ENCODE measurements at places on chromosomes 11 and 22. TPM values are rescaled to one million over a fixed set of nuclear protein-coding genes. Genes with fewer than 3 reads are reported as not detected.

The MICAL2 gene
- 30.9 TPM for total RNA-seq

DNA sequence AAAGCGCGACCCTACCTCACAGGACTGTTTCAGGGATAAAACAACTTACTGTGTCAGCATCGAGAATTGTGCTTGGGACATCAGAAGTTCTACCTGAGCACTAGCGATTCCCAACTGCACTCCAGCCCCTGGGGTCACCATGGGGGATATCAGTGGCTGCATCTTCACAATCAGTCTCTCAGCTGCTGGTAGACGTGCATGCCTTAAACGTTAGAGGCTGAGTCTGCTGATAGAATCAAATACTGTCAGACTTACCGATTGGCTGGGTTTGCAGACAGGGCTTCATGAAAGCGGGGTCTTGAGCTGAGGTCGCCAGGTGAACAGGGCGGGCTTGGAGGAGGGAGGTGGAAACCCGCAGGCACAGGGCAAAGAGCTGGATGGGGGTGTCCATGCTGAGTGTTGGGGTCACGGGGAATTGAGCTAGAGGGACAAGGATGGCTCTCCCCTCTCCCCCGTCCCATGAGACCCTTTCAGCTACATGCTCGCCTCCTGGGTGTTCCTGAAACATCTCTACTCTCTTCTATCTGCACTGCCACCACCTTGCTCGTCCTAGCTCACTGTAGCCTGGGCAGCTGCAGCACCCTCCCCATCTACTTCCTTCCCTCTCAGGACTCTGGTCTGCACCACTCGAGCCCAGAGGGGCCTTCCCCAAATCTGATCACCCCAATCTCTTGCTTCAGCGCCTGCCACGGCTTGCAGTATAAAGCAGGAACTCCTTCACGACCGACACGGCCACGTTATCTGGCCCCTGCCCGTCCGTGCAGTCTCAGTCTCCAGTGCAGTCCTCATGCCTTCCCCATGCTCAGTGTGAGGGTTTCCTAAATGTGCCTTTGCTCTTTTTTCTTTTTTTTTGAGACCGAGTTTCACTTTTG lies 43.5 kb downstream of the ST14 start:
- H3K27me3 ChIP-seq, result no peaks in the 10 kb centered on the region
- no peak for DNase-seq
- H3K4me1 ChIP-seq, result no peaks in the 10 kb centered on the region
- no peak overlapping the region for H3K27ac ChIP-seq
- no peak overlapping the region for H3K4me3 ChIP-seq

The OR52I2 gene
- not detected for total RNA-seq

GRCh38 chr11:61779666-61780525 lies 12.5 kb downstream of the TMEM258 start:
- H3K4me3 ChIP-seq, result no peak overlapping the region
- no peaks in the 10 kb centered on the region for H3K4me1 ChIP-seq
- H3K27me3 ChIP-seq, result no peaks in the 10 kb centered on the region
- no peak overlapping the region for H3K27ac ChIP-seq
- no peaks in the 10 kb centered on the region for H3K36me3 ChIP-seq
- DNase-seq, result no peak

DNA sequence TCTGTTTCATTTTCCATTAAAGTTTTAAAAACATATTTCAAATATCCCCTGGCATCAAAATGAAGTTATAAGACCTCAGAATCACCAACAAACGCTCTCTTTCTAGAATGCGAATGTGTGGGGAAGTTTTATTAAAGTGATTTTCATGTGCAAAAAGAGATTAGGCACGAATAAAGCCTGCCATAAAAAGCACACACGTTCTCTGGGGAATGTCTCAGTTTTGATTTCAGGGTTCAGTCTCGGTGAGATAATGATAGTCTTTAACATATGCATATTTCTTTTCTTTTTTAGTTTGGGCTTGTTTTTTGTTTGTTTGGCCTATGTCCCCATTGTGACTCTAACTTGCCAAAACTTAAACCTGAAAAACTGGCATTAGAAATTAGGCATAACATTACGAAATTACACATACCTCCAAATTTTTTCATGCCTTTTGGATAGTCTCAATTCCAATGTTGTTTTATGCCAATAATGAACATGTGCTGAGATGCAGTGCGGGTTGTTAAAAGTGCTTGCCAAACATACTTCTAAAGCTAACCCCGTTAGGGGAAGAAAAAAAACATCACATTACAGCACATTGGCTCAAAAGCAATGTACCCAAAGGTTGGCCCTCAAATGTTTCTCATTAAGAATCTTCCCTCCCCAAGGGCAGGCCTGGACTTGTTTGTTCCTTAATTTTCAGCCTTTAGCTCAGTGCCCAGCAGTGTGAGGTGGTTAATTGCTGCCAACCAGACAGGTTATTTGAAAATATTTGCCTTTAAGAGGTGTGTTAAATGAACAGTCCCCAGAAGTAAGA lies 33.2 kb upstream of the FBLN1 start:
- no peaks in the 10 kb centered on the region for H3K27me3 ChIP-seq
- peak overlapping the region; percentile 70 for H3K27ac ChIP-seq
- H3K36me3 ChIP-seq, result no peaks in the 10 kb centered on the region
- H3K4me1 ChIP-seq, result peaks cover 9% of the 10 kb centered on the region
- no peak overlapping the region for H3K4me3 ChIP-seq

- H3K4me1 ChIP-seq, result no peaks in the 10 kb centered on the region
- no peaks in the 10 kb centered on the region for H3K27me3 ChIP-seq
- H3K27ac ChIP-seq, result no peak overlapping the region
- DNase-seq, result no peak
- no peak overlapping the region for H3K4me3 ChIP-seq
- no peaks in the 10 kb centered on the region for H3K36me3 ChIP-seq
These were observed 406.5 kb downstream of the MIAT start for GRCh38 chr22:27063841-27064240.

GRCh38 chr22:24214467-24215285 lies 30.2 kb downstream of the GGT5 start:
- DNase-seq, result no peak
- H3K27me3 ChIP-seq, result no peaks in the 10 kb centered on the region
- H3K4me1 ChIP-seq, result no peaks in the 10 kb centered on the region
- no peak overlapping the region for H3K27ac ChIP-seq
- no peaks in the 10 kb centered on the region for H3K36me3 ChIP-seq

DNA sequence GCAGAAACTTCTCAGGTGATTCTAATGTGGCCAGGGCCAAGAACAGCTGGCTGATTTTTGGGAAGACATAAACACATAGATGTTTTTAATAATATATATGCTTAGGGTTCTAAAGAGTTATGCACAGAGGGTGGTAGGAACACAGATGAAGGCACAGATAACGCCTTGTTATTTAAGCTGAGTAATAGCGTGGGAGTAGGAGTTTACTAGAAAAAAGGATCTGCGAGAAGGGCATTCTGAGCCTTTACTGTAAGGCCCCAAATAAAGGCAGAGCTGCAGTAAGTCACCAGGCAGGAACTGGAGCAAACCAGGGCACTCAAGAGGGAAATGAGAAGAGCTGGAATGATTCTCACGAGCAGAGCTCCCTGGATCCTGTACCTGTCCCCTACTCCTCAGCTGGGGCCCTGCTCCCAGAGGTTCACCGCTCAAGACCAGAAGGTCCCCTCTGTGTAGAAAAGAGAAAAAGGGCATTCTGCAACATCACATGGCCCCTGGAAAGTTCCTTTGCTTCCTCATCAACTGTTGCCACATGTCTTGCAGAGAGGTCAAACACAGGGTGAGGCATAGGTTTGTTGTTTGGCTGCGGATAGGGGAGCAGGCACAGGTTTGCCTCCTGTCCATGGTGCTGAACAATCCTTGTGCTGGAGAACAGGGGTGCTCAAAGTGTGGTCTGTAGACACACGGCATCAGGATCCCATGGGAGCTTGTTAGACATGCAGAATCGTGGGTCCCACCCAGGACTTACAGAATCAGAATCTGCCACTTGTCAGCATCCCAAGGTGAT lies 125.7 kb downstream of the TENM4 start:
- no peaks in the 10 kb centered on the region for H3K27me3 ChIP-seq
- no peak for DNase-seq
- H3K27ac ChIP-seq, result no peak overlapping the region
- no peaks in the 10 kb centered on the region for H3K4me1 ChIP-seq

GRCh38 chr11:57751676-57752253 lies at the start of gene BTBD18:
TSS of gene BTBD18 (minus strand) at chr11:57751819. CDS start at chr11:57751188, 631 bp downstream.
- peak within 1 kb of the TSS; percentile 25 for H3K27ac ChIP-seq
- H3K36me3 ChIP-seq, result no peaks in the 10 kb centered on the region
- H3K4me3 ChIP-seq, result no peak within 1 kb of the TSS
- DNase-seq, result no peak
- no peaks in the 10 kb centered on the region for H3K4me1 ChIP-seq
- no peaks in the 10 kb centered on the region for H3K27me3 ChIP-seq

DNA sequence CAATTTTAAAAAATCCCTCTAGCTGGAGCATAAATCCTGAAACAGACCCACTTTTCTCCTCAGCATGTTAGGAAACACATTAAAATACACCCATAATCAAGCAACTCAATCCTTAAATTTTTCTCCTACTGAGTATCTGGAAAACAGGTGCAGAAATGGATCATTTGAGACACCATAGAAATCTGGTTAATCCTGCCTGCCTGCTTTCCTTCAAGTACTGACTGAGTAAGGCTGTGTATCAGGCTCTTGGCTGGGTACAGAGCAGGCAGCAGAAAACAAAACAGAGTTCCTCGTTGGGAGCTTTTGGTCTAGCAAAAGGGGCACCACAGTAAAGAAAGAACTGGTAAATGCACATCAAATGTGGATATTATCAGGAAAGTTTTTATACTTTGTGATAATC lies 1.9 kb downstream of the KCNQ1OT1 start:
- no peaks in the 10 kb centered on the region for H3K36me3 ChIP-seq
- no peak for DNase-seq
